Activated T-cell treated with anti-CD3 and anti-CD28 coated beads, Interleukin-2, amount 50 U/mL, for 72 hours (primary cell): ENCODE measurements at places on chromosomes 1 and 21.

GRCh38 chr1:205137901-205138300 is 16.1 kb upstream of the RBBP5 start:
- DNase-seq, result no peak
- no peak overlapping the region for H3K27ac ChIP-seq
- H3K4me1 ChIP-seq, result peaks cover 12% of the 10 kb centered on the region
- no peaks in the 10 kb centered on the region for H3K36me3 ChIP-seq
- no peak overlapping the region for H3K4me3 ChIP-seq

GRCh38 chr21:25934771-25935224 is 200.0 kb downstream of the GABPA start:
- no peaks in the 10 kb centered on the region for H3K27me3 ChIP-seq
- peaks cover 14% of the 10 kb centered on the region for H3K4me1 ChIP-seq
- H3K27ac ChIP-seq, result peak overlapping the region; percentile 56
- H3K36me3 ChIP-seq, result no peaks in the 10 kb centered on the region
- no peak overlapping the region for H3K4me3 ChIP-seq
- DNase-seq, result peak; percentile 41

DNA sequence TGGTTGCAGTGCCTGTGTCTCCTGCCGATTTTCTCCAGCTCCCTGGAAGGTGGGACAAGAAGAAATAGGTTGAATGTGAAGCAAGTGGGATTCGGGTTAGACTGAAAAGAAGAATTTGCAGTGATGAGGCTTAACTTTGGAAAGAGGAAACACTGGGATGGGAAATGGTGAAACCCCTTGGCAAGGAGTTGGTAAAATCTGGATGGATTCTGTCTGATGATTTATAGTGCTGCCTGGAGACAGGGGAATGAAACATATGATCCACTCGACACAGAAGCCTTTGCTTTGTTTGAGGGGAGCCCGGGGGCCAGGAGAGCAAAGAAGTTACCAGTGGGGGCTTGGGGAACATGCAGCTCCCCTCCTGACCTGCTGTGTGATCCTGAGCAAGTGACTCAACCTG is 67.2 kb downstream of the UBIAD1 start:
- H3K4me1 ChIP-seq, result no peaks in the 10 kb centered on the region
- H3K27me3 ChIP-seq, result peaks cover 20% of the 10 kb centered on the region
- H3K4me3 ChIP-seq, result no peak overlapping the region
- no peak for DNase-seq
- H3K36me3 ChIP-seq, result no peaks in the 10 kb centered on the region

DNA sequence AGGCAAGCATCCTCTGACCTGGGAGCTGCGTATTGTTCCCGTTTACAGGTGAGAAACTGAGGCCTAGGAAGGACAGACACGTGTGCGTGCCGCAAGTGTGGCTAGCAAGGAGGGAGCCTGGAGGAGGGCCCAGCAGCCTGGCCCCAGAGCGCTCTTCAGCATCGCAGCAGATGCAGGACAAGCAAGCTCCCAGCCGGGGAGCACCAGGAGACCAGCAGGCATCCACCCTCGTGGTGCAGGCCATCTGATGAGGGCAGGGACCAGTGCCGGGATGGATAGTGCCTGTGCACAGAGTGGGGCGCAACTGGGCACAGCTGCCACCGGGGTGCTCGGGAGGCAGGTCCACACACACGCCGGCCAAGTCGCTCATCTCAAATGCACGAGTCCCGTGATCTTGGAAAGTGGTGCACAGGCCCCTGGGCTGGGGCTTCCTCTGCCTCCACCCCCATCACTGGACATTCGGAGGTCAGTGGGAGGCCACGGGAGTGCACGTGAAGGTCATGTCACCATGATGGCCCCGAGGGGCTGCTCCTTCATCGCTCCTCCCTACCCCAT is 55.1 kb downstream of the COL18A1 start:
- peaks cover 4% of the 10 kb centered on the region for H3K36me3 ChIP-seq
- H3K27ac ChIP-seq, result no peak overlapping the region
- DNase-seq, result no peak

DNA sequence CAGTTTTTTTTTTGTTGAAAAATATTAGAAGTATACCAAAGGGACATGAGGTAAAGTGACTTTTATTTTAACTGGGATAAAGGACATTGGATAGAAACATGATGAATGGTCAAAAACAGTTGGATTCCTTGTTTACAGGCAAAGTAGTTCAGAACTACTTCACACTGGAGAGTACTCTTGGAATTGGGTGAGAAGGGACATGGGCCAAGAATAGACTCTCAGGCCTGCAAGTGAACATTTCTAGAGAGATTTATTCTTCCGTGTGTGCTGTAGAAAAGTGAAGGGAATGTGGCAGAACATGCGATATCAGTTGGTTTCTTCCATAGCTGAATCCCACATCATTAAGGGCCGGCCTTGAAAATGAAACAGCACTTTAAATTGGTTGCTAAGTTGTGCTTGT is 290.5 kb downstream of the ADGRL2 start:
- no peak for DNase-seq
- no peaks in the 10 kb centered on the region for H3K4me1 ChIP-seq
- no peaks in the 10 kb centered on the region for H3K36me3 ChIP-seq
- no peaks in the 10 kb centered on the region for H3K27me3 ChIP-seq

DNA sequence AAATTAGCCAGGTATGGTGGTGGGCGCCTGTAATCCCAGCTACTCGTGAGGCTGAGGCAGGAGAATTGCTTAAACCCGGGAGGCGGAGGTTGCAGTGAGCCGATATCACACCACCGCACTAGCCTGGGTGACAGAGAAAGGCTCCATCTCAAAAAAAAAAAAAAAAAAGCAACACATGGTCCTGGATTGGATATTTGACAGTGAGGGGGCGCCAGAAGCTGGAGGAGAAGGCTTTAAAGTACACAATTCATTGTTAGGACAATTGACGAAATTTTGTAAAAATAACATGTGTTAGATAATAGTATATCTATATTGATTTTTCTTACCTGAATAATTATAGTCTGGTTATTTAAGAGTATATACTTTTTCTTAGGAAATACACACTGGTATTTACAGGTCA is 50.2 kb upstream of the USP25 start:
- no peak overlapping the region for H3K4me3 ChIP-seq
- peaks cover 8% of the 10 kb centered on the region for H3K4me1 ChIP-seq
- no peaks in the 10 kb centered on the region for H3K36me3 ChIP-seq
- H3K27ac ChIP-seq, result no peak overlapping the region
- peaks cover 12% of the 10 kb centered on the region for H3K27me3 ChIP-seq
